ENCODE measurements at places on chromosomes 5 and 9.

DNA sequence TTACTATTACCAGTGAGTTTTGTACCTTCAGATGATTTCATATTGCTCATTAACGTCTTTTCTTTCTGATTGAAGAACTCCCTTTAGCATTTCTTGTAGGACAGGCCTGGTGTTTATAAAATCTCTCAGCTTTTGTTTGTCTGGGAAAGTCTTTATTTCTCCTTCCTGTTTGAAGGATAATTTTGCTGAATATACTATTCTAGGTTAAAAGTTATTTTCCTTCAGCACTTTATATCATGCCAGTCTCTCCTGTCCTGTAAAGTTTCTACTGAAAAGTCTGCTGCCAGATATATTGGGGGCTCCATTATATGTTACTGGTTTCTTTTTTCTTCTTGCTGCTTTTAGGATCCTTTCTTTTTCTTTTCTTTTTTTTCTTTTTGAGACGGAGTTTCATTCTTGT, 13.3 kb downstream of the CDK7 start:
- no peak for DNase-seq

DNA sequence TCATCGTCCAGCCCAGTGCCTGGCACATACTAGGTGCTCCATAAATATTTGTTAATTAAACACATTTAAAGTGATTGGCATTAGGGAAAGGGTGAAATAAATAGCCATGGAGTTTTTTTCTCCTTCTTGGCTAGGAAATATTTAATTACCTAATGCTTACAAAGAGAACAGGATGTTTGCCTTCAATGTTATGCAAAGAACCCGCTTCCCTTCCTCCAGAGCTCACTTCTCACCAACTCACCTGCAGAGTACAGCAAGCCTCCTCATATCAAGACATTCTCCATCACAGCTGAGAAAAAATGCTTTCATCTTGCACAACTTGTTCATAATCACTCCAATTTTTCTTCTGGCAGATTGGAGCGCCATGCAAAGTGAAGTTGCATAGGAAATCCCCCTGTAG, 161.7 kb upstream of the STK32A start:
- no peak for DNase-seq

DNA sequence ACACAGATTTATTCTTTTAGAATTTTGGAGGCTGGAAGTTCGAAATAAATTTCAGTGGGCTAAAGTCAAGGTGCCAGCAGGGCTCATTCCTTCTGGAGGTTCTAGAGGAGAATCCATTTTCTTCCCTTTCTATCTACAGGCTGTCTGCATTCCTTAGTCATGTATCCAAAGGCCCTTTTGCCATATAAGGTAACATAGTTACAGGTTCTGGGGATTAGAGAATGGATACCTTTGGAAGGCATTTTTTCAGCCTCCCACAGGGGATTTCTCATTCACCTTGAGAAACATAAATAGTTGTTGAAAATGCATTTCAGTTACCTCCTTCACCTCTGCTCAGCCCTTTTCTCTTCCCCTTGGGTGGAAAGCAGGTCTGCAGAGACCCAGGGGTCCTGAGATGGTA, 280.0 kb upstream of the MAP3K1 start:
- no peak for DNase-seq

DNA sequence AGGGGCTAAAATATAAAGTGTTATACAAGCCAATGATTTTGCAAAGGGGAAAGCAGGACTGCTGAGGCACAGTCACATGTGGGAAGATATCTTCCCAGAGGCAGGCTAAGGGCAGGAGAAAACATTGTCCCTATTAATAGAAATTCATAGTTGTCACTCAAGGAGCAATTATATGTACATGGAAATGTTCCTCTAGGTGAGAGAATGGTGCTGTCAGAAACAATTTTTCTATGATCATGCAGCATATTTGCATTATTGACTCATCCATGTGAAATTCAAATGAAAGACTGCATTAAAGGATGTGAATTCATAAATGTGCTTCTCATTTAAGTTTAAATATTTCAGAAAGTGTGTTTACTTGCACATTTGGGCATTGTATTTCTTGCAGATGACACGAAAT, 775.9 kb upstream of the CDH9 start:
- no peak for DNase-seq

- no peak for DNase-seq
Measured at GRCh38 chr5:58934629-58935097, 351.8 kb downstream of the RAB3C start.

- no peak for DNase-seq
Measured at GRCh38 chr5:74966141-74967026, 86.0 kb downstream of the GCNT4 start.

GRCh38 chr5:145292278-145292677, 542.9 kb downstream of the PRELID2 start:
- no peak for DNase-seq

GRCh38 chr5:109196087-109196822, 213.5 kb downstream of the PJA2 start:
- DNase-seq: no peak

- no peak for DNase-seq
Measured at GRCh38 chr5:114097570-114097969, 264.3 kb upstream of the KCNN2 start.

- no peak for DNase-seq
Measured at GRCh38 chr9:108088916-108089315, 599.3 kb upstream of the KLF4 start.

DNA sequence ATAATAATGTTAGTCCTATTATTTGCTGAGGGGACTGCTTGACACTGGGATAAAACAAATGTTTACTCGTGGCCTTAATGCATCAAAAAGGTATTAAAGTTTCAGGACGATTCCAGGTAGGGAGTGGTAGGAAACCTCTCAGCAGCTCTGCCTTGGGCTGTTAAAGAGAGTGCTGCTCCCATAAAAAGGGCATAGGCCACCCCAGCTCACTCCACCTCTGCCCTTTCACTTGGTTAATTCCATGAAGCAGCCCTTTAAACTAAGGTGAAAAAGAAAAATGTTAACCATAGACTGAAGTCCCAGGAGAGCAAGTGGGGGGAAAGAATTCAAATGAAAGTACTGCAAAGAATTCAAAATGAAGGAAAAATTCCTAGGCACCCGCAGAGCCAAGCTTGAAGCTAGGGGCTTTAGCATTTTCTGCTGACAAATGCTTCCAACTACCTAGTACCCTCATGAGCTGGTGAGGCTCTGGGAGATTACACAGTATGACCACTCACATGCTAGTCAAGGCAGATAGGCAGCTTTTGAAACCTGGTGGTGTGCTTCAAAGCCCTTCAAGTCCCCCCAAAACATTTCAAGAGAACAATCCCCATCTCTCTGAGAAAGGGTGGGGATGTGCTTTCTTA, 8.5 kb downstream of the KLF9 start:
- no peak for DNase-seq

DNA sequence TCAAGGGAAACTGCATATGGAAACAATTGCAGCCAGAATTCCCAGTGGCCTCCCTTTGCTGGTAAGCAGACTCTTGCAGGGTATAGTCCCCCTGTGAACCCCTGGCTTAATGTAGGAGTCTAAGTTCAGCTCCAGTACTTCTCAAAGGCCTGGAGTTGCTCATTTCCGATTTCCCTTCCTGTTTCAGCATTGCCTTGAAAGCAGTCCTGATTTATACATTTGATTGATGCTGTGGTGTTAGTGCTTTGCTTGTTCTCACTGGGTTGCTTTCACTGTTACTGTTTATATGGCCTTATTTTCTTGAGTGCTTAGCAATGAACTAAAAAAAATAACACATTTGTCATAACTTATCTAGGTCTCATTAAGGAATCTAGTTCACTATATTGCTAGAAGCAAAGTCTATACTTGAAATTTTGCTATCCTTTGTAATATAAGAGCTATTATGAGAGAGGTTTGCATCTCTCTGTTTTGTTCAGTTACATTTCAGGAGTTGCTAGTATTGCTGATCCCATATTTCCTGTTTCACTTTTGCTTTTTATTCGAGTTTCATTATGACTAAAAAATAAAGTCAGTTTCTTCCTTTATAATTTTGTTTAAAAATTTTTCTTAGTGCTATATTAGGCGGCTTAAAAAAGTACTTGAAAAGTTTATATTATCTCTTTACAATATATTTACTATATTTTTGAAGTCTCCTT, 122.4 kb upstream of the NMUR2 start:
- DNase-seq: no peak

GRCh38 chr9:125749287-125749935, 2.2 kb downstream of the PBX3 start:
- DNase-seq: no peak

- DNase-seq: no peak
Measured at GRCh38 chr9:98836206-98836605, 28.7 kb downstream of the GALNT12 start.

DNA sequence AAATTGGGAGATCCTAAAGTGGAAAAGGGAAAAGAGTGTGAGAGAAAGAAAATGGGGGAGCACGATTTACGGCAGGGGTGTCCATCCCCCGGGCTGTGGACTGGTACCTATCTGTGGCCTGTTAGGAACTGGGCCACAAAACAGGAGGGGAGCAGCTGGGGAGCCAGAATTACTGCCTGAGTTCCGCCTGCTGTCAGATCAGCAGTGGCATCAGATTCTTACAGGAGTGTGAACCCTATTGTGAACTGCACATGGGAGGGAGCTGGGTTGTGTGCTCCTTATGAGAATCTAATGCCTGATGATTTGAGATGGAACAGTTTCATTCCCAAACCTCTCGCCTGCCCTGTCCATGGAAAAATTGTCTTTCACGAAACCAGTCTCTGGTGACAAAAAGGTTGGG, 108.3 kb upstream of the ADAMTSL1 start:
- DNase-seq: no peak

DNA sequence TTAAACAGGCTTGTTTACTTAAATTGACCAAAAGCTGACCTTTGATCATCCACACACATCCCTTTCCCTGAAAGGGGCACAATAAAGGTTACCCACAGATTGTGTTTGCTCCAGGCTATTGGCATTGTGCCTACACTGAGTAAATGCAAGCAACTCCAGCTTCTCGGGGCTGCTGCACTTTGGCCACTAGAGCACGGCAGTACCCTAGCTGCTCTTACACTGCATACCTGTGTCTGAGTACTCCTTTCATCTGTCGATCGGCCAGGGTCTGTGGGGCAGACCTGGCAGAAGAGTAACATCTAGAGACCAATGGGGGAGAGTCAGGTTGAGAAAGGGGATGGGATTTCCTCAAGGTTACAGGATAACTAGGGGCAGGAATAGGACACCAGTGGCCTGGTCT, 281.9 kb upstream of the NMUR2 start:
- DNase-seq: no peak
